A549 (cell line): ENCODE measurements at places on chromosomes 11 and 22. TPM values are rescaled to one million over a fixed set of nuclear protein-coding genes. Genes with fewer than 3 reads are reported as not detected.
A peak's percentile ranks its signal among the peaks of the same experiment; 100 is the strongest.

DNA sequence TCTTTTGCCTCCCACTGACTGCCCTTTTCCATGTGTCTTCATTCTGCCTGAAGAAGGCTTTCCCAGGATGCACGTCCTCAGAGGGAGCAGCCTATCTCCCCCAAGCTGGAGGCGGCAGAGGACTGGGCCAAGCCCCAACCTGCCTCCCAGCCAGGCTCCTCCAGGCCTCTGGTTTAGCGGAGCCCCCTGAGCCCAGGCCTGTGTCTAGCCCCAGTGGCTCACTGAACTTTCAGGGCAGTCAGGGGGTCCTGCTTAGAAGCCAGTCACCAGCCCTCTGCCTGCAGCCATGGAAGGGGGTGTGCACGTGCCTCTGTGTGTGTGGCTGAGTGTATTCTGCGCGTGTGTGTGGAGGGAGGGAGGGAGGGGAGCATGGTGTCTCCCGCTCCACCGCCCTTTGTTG is 10.4 kb upstream of the GRK2 start:
- no peak for DNase-seq

DNA sequence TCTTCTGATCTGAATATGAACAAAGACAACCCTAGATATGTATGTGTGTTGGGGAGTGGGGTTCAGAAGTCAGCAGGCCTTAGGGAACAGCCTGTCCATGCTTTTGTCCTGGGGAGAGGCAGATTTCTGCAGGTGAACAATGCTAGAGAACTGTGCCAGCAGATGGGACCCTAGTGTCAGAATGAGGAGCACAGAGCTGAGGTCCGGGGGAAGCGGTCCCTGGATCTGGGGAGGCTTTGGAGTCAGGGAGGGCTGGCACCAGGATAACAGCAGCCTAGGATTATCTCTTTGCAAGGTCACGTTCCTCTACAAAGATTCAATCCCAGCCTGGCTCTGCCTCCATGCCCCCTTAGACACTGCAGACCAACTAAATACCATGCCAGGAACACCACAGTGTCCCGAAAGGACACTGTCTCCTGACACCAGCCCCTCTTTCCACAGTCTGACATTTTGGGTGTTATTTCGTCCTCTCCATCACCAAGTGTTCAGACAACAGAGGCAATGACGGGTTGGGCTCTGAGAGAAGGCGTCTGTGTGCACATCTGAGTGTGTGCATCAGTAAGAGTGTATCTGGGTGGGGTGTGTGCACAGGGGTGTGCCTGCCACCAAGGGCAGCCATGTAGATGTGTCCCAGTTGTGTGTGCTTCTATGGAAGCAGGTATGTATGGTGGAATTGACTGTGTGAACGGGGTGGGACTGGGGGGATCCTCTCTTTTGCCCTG is 43.5 kb downstream of the EIF3F start:
- DNase-seq = no peak

DNA sequence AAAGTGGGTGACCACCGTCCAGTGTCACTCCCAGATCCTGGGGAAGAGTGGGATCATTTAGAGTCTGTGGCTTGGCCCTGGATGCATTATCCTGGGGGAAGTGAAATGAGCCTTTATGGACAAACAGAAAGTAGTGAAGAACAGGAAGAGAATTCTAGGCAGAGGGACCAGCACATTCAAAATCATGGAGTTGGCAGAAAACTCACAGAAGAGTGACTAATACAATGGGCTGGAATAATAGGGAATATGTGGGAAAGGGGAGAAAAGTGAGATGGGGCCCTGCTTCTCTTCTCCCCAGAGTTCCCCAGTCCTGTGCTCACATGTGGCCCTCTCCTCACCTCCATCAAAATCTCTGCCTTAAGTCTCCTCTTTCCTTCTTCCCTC is 84.3 kb downstream of the CCDC81 start:
- no peak for DNase-seq

GRCh38 chr11:34098813-34099212 is 6.6 kb upstream of the NAT10 start:
- no peak for DNase-seq

DNA sequence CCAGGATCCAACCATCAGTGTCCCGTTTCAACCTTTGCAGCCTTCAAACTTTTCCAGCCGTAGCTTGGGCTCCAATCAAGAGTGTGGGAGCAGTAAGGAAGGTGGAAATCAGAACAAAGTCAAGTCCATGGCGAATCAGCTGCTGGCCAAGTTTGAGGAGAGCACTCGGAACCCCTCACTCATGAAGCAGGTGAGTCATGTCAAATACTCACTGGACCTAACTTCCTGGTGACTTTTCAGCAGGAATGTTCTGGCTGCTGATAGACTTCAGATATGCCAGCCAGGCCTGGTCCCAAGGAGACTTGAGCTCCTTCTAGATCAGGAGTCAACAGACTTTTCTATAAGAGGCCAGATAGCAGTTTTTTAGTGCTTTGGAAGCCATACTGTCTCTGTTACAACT is 129.0 kb downstream of the MICAL2 start:
- no peak for DNase-seq

GRCh38 chr11:3845670-3846069 is 4.9 kb upstream of the RHOG start:
- DNase-seq = no peak

GRCh38 chr11:127679816-127680545 is 679.4 kb upstream of the KIRREL3 start:
- DNase-seq = no peak

DNA sequence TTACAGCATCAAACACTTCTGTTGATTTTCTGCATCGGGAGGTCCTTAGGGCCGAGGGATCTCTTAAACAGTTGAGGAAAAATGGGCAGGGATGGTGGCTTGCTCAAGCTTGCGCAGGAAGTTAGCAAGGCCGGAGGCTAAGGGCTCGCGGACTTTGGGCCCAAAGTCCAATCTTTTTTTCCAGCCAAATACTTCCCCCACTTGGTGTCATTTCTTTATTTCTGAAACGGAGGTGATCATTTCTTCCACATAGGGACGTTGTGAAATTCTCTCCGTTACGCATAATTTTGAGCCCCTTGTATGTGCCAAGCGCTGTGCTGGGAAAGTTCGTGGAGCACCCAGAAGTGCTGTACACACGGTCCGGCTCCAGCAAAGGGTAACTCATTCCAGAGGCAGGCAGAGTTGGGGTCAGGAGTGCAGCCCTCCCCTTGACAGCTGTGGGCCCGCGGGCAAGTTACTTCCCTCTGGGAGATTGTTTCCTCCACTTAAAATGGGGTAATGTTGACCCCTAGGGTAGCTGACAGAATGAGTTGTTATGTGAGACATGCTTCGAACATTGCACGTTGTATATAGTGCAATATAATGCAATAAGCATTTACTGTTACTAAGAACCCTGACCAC is 809 bp downstream of the MIEF1 start:
- DNase-seq = no peak

DNA sequence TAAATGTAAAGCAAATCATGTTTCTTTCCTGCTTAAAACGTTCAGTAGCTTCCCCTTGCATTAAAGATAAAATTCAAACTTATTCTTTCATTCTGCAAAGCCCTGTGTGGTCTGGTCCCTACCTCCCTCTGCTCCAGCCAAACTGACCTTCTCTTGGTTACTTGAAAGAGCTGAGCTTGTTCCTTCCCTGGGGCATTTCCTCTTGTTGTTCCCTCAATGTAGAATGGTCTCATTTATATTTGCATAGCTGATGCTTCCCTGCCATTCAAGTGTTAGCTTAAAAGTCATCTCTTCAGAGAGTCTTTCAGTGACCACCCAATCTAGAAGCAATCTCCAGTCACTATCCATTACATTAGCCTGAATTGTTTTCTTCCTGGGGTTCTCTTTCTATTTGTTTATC is 1618.5 kb upstream of the TENM4 start:
- DNase-seq = no peak

GRCh38 chr22:39301926-39302325 is 17.5 kb downstream of the RPL3 start:
- DNase-seq = no peak

DNA sequence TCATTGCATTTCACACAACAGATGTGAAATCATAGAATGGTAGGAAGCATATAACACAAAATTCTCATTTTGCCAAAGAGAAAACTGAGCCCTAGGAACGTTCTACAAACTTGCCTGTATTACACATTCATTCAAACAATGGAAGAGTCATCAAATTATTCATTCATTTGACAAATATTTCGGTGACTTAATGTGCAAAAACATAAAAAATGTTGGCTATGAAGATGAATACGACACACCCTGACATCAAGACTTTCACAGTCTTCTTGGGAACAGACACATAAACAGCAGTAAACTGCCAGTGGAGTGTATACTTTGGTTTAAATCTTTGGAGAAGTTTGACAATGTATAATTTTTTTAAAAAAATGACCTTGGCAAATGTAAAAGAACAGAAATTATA is 20.4 kb upstream of the C11orf87 start:
- no peak for DNase-seq

DNA sequence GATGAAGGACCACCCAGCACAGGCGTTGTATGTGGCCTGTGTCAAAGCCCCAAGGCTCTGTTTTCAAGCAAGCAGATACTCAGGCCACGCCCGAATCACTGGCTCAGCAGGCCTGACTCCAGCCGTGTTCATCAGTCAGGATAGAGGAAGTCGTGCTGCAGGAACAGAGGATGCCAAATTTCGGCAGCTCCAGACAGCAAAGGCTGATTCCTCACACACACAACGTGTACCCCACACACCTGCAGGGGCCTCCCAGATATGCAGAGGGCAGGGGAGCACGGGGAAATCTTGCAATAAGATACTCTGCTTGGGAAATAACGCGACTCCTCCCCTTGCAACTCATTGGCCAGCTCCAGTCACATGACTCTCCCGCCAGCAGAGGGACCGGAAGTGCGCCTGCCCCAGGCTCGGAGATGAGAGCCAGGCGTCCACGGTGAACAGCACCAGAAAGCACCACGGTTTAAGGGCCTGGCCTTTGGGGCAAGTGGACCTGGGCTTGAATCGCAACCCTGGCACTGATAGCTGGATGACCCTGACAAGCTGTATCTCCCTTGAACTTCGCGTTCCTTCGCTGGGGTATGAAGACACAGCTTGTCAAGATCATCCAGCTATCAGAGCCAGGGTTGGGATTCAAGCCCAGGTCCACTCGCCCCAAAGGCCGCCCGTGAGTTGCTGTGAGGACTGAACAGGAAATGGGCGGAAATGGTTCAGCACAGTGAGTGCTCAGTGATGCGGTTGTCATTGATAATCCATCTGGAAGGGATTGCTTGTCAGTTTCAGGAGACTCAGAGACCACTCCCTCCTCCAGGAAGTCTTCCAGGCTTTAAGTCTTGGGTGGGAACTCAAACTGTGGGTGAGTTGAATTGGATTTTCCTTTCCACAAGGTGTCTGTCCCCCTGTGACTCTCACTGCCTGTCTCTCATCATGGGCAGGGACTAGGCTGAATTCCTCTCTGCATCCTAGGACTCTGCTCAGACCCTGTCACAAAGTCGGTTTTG is 88.5 kb downstream of the MYEOV start:
- no peak for DNase-seq

GRCh38 chr22:27270818-27271510 is 530.6 kb downstream of the MN1 start:
- DNase-seq = no peak

DNA sequence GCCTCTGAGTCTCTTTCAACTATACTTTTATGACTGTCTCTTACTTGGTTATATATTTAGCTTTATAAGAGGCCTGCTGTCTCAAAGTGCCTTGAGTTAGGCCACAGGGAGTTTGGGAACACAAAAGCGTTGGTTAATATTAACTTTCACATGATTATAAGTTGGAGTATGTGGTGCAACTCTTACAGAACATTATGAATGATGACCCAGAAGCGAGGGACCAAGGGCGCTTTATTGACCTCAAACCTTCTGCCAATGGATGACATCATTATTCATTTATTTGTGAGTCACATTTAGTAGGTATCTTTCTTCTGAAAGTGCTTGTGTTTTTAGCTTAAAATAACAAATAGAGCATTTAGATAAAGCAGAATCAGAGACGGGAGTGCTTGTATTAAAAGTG is 298.0 kb upstream of the ZC3H12C start:
- DNase-seq = peak; percentile 14

DNA sequence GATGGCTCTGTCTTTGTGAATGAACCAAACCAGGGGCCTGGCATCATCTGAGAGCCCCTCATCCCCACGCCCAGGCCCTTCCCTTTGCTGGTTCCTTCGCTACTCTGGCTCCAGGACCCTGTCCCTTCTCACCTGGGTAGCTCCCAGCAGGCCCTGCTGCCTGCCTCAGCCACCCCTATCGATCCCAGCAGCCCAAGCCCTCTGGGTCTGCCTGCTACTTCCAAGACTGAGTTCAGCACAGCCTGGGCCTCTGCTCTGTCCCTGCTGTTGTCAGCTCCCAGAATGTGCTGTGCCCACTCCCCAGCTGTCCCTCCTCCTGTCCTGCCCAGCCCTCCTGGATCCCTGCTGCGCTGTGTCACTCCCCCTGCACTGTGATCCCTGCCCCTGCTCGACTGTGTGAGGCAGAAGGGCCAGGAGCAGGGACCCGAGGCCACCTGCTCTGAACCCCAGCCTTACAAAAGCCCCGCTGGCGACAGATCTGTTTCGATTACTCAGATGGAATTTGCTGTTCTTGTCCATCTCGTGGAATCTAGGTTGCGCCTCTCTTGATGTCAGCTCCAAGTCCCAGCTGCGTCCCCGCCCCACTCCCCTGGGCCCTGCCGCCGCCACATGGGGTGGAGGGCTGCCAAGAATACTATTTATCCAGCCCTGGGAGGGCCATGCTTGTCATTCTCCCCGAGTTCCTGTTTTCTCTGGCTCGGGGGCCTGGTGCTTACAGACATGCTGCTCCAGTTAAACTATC is 13.0 kb downstream of the MRPL21 start:
- DNase-seq = no peak

DNA sequence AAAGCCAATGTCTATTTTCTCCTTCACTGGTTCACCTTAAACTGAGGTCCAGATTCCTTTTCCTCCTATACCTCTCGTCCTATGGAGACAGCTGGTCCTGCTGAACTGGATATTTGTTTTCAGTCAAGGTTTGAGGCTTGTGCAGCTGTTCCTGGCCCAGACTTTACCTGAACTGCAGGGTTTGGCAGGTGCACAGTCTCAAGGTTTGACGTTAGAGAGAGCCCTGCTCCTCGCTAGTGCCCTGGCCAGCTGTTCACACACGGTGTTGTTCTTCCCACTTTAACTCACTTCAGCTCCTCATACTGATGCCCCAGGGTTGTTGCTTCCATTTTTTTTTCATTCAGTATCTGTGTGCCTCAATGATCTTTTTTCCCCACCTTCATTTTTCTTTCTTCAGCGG is 74.0 kb upstream of the TTC12 start:
- DNase-seq = no peak

GRCh38 chr11:134038897-134039470 is 29.9 kb upstream of the JAM3 start:
- no peak for DNase-seq

- DNase-seq = no peak
Measured at GRCh38 chr11:7973011-7973410, 7.8 kb upstream of the NLRP10 start.

The SLC22A12 gene
- polyA plus RNA-seq = not detected in 3 replicates

The ACRV1 gene
- polyA plus RNA-seq = 0.12 to 0.13 TPM in 2 of 3 replicates, not detected in the other

The SCO2 gene
- polyA plus RNA-seq = 1.7 to 2.6 TPM (median 2.3 TPM) in 3 replicates

The OR52I2 gene
- not detected in 3 replicates for polyA plus RNA-seq

The MFRP gene
- polyA plus RNA-seq = not detected in 3 replicates

The NTM gene
- not detected in 3 replicates for polyA plus RNA-seq

The MS4A6E gene
- polyA plus RNA-seq = not detected in 3 replicates

The ACR gene
- 0.11 TPM in 1 of 3 replicates, not detected in the others for polyA plus RNA-seq

The FAT3 gene
- polyA plus RNA-seq = 0.49 to 0.61 TPM (median 0.50 TPM) in 3 replicates

The DEPDC7 gene
- 15.1 to 15.3 TPM (median 15.2 TPM) in 3 replicates for polyA plus RNA-seq

The GAS2L1 gene
- polyA plus RNA-seq = 14.8 to 17.2 TPM (median 16.5 TPM) in 3 replicates

The PYGM gene
- 0.23 to 0.51 TPM (median 0.39 TPM) in 3 replicates for polyA plus RNA-seq
